ENCODE measurements at places on chromosomes 4 and X.

DNA sequence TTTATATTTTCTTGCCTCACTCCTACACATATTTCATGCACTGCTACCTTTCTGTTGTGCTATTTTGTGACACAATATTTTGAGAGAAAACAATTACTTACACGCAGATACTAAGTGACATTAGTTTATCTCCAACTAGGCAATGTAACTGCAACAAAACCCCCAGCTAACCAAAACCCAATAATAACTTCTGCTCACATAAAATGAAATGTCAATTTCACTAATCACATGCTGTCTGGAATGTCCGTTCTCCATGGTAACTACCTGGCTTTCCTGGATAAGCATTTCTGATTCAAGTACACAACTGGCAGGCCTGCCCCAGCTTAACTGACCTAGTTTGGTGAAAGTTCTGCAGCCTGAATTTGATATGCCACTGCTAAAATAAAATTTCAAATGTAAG is 313.5 kb downstream of the TMA16 start:
- no peak for DNase-seq

DNA sequence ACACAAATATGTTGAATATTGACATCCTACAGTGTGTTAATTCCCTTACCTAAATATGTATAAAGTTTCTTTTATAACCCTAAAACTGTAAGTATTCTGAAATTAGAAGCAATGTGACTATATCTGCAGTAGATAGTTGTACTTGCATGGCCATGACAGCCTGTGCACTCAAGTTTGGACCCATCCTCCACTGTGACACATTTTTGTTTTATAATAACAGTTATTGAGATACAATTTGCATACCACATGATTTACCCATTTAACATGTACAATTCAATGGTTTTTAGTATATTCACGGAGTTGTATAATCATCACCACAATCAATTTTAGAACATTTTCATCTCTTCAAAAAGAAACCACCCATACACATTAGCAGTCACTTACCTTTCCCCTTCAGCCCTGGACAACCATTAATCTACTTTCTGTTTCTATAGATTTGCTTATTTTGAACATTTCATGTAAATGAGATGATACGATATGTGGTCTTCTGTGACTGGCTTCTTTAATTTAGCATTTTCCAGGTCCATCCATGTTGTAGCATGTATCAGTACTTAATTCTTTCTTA is 29.6 kb downstream of the HERC3 start:
- DNase-seq = no peak

DNA sequence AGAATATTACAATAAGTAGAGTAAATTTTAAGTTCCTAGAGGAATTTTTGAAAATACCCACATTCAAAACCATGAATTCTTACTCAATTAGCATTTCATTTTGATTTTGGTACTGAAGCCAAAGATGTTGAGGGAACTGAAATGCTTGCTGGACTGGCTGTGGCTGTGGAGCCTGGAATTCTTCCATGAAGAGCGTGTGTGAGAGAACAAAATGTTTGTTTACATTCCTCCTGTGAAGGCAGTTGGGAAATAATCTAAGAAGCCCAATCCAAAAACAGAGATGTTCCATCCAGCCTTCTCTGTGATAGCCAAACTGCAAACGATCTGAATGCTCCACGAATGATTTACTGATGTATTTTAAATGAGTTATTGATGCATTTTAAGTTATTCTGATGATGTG is 3.8 kb upstream of the ADH1B start:
- DNase-seq = no peak

GRCh38 chr4:165440415-165441158 is 61.8 kb downstream of the CPE start:
- no peak for DNase-seq

DNA sequence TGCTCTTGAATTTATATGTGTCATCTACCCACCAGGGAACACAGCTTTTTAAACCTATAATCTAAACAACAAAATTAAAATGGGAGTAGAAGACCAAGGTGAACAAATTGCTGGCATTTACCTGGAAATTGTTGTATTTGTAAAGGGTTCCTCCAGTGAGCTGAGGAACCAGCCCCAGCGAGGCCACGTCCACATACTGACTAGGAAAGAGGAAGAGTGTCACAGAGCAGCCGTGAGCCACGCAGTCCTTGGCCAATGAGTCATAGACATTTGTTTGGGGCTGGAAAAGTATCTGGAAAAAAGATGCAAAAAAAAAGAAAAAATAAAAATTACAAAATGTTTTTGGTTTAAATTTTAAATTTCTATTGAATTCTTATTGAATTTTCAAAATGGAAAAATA is 58.7 kb downstream of the METTL14 start:
- no peak for DNase-seq

- no peak for DNase-seq
These were observed 21.6 kb downstream of the HTRA3 start for GRCh38 chr4:8291036-8291682.

DNA sequence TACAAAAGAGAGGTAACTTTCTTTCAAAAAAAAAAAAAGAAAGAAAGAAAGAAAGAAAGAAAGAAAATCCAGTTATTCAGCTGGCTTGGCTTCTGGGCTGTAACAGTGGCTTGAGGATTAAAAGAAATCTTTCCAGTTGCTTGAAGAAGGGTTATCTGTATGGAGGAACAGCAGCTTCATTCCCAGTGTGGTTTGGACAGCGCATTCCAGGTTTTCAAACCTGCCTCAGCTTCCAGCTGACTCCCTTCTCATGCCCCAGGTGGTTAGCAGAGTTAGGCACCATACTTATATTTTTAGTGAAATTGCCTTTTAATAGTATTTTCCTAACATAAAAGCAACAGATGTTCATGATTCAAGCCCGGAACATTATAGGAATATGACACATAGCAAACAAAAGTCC is 48.6 kb downstream of the TMEM164 start:
- no peak for DNase-seq

DNA sequence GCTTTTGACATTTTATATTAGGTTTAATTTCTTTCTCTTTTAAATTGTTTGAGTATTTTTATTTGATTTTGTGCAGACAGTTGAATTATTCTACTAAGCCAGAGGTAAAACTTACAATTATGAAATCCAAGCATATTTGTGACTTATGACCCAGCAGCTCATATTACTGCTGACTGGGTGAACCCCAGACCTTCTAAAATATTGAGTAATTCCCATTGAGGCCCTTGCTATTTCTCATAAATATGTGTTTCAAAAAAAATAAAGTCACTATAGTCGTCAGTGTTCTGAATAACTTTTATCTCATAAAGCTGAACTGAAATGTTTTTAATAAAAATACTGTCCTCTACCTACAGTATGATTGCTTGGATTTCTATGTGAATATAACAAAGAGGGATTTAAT is 303.1 kb downstream of the IQCM start:
- no peak for DNase-seq

- DNase-seq = no peak
These were observed 41.1 kb upstream of the ACSL4 start for GRCh38 chrX:109774136-109774535.

DNA sequence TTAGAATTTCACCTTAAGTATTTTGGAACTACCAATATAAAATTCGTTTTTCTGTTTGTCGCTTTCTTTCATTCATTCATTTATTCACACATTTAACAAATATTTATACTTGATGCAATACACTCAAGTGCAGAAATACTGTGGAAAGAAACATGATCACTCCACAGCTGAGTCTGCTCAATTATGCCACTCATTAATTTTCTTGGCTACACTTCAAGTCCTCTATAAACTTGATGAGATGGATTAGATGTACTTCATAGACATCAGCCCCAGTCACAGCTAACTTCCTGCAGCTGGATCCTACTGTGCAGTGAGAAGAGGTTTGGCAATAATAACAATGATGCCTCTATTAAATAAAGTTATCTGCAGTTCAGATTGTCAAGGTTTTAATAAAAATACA is 208.1 kb downstream of the PDGFC start:
- DNase-seq = no peak

GRCh38 chrX:139889760-139890159 is 43.1 kb downstream of the ATP11C start:
- DNase-seq = no peak

GRCh38 chr4:30181512-30181911 is 538.7 kb upstream of the PCDH7 start:
- no peak for DNase-seq

DNA sequence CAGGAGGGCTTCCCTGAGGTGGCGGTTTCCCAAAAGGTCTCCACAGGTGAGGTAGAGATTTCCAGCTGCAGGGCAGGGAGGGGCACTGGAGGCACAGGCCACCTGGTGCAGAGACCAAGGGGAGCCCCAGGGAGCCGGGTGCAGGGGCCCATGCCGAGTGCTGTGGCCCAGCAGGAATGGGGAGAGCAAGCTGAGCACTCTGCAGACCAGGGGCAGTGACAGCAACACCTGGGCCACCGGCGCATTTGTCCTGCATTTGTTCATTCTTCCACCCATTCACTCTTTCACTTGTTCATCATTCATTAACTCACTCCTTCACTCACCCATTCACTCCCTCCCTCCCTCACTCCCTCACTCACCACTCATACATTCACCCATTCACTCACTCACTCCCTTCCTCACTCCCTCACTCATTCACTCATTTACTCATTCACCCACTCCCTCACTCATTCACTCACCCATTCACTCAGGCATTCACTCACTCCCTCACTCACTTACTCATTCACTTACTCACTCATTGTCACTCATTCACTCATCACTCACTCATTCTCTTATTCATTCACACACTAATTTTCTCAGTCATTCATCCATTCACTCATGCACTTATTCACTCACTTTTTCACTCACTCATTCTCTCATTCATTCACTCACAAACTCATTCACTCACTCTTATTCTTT is 16.3 kb downstream of the CPZ start:
- no peak for DNase-seq

DNA sequence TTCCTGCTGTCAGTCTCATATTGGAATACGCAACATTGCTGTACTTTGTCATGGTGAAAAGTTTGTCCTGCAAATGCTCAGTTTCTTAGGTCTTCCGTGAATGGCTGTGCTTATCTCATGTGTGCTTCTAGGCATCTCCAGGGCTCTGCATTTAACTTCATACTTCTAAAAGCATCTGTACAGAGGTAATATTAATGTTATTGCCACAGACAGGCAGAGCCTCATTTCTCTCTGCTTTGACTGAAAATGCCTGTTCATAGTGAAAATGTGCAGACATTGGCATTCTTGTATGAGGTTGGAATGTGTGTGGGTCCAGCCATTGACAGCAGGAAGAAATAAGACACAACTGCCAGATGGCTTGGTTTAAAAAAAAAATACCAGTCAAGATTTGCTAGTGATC is 140.1 kb upstream of the TTC29 start:
- DNase-seq = no peak

- no peak for DNase-seq
These were observed 18.2 kb downstream of the CLOCK start for GRCh38 chr4:55528491-55528890.

DNA sequence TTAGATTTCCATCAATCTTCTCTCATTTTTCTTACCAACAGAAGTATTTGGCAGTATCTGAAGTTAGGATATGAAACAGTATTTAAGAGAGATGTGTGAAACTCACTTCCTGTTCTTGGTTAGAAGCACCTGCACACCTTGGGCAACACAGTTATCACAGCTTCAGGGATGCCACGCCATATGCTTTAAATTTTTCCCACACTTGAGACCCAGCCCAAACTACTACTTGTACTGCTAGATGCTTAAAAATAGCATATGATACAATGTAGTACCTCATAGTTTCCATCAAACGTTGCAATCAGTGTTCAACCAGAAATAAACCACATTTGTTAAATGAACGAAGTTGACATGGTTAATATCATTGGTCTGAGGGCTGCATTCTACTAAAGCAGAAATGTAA is 725.1 kb upstream of the FRG1 start:
- no peak for DNase-seq

- no peak for DNase-seq
These were observed 27.4 kb downstream of the HMGN5 start for GRCh38 chrX:81174286-81174685.

- no peak for DNase-seq
These were observed 1.0 kb downstream of the EGF start for GRCh38 chr4:109913596-109914241.

DNA sequence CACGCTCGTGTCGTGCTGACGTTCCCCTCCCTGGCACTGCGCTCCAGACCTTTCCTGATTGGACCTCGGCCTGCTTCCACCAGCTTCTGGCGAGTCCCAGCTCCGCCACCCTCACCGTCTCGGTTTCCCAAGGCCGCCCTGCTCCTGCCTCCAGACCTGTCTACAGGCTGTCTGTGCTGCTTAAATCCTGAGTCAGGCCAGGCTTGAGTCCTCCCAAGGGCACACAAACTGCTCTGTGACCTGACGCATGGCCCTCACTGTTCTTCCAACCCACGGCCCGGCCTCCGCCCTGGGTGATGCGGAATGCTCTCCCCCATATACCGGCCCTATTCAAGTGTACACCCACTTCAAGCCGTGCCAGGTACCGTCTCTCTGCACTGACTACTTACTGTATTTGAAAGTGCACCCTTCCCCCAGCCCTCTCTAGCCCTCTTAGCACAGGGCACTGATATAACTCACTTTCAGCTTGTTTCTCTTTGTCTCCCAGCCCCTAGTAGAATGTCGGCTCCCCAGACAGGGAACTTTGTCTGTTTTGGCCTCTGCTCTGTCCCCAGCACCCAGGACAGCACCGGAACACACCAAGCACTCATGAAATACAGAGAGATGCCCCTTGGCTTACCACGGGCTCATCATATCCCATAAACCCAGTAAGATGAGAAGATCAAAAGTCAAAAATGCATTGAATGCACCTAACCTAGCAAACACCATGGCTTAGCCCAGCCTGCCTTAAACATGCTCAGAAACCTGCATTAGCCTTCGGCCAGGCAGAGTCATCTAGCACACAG is 63.1 kb upstream of the AFAP1 start:
- no peak for DNase-seq

DNA sequence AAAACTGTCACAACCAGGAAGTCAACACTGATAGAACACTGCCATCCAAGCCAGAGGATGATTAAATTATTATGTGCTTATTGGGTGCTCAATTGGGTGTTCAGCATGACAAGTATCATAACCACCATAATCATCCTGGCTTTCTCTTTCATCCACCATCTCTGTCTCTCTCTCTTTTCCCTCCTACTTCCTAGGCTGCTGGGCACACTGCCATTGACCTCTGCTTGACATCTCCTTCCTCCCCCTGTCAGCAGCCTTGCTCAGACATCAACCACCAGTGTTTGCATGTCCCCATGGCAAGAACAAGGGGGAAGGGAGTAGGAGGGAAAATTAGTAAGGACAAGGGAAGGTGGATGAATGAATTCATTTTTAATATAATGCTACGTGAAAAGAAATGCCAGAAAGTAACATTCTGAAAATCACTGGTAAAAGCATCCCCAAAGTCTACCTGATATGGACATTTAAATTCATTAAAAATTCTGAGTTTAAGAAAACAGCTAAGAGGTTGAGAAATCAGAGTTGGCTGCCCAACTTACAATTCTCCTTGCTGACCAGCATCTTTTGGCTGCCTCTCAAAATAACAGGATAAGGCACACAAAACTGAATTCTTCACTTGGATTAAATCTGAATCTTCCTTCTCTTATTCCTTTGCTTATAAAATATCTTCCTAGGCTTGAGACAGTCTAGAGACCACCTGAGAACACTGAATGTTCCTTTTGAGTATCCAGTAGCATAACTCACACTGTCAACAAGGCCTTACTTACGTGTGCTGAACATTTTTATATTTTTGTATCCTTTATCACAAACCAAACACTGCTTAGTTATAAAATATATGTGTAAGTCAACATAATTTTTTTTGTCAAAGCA is 48.5 kb downstream of the SNCA start:
- DNase-seq = no peak
